ENCODE measurements at places on chromosomes 11 and 22. TPM values are rescaled to one million over a fixed set of nuclear protein-coding genes. Genes with fewer than 3 reads are reported as not detected.
A peak's percentile ranks its signal among the peaks of the same experiment; 100 is the strongest.

DNA sequence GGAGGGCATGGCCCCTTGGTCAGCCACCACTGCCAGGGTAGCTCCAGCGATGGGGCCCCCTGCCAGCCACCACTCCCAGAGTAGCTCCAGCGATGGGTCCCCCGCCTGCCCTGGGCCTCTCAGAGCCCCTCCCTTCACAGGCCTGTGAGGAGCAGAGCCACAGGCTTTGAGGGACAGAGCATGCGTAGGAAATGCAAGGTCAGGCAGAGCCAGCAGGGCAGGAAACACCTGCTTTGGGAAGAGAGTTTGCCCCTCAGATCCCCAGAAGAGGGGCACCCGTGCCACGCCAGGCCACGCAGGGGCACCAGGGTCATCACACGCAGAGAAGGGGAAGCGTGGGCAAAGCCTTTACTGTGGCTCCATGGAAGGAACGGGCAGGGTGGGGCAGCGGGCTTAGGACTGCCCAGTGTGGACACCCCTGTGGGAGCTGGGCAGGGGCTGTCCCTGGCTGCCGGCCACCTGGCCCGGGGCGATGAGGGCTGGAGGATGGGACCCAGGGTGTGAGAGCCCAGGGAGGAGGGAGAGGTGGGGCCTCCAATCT, 477.8 kb downstream of the BRD1 start:
- DNase-seq = peak; percentile 67

GRCh38 chr11:44618561-44619425, 53.3 kb downstream of the CD82 start:
- DNase-seq = peak; percentile 78

DNA sequence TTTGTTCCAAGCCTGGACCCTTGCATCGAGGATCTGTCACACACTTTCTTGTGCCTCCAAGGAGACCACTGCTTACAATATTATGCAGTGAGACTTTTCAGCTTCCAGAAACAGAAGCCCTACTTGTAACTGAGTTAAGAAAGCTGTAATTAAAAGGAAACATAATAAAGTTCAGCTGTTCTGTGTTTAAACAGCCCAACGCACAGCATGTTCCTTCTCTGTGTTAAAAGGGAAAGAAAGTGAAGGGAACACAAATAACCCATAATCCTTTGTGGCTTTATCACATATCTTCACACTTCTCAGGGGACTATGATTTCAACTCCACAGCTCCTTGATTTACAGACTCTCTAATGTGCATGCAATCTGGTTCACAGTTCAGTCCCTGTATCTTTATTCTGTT, 200.3 kb upstream of the MTNR1B start:
- DNase-seq = no peak

DNA sequence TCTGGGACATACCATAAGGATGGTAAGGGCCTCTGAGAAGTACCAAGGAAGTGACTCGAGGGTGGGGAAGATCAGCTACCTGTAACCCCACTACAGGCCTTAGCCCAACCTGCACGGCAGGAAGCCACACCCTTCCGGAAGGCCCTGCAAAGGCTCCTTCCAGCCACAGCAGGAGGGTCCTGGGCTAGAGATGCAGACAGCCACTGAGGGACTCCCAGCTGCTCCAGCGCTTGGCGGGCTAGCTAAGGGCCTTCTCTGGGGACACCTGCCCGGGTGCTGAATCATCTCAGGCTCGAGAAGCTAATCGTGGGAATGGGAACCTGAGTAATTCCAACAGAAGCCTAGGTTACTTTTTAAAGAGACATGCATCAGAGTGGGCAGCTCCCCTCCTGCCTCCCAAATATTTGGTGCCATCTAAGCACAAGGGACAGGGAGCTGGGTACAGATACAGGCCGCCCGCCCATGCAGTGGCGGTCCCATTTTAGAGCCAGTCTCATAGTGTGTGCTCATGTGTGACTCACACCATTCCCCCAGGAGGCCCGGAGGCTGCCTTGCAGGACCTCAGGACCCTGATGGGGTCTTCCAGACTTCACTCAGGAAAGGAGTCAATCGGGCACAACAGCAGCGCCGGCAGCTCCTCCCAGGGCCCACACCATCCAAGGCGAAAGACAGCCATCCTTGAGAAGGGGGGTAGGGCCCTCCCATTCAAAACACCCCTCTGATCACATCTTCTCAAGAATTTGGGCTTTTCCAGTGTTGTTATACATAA, 8.0 kb downstream of the MYH9 start:
- no peak for DNase-seq

DNA sequence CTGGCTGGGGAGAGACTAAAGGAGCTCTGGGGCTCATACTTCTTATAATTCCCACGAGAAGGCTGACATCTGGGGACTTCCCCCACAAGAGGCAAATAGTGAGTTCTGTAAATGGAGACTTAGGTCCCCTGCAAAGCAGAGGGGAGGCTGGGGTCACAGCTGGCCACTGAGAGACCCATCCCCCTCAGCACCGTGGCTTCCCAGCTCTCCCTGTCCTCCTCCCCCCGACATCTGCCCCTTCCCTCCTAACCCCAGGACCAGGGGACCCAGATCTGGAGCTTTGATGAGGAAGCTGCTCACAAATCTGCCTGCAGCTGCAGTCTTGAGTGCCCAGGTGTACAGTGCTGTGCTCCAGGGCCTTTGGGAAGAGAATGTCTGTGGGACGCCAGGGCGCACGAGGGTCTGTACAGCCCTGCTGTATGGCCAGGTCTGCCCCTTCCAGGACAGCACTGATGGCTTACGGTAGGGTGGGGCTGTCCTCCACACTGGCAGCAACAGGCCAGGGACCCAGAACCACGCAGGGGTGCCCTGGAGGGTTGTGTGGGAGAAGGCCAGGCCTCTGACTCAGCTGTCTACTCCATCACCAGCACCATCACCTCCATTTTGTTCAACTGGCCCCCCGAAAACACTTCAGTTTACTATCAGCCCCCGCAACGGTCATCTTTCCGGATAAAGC, 1.1 kb downstream of the RGL4 start:
- peak; percentile 54 for DNase-seq

GRCh38 chr11:62137276-62137861, 13.6 kb downstream of the INCENP start:
- peak; percentile 58 for DNase-seq

DNA sequence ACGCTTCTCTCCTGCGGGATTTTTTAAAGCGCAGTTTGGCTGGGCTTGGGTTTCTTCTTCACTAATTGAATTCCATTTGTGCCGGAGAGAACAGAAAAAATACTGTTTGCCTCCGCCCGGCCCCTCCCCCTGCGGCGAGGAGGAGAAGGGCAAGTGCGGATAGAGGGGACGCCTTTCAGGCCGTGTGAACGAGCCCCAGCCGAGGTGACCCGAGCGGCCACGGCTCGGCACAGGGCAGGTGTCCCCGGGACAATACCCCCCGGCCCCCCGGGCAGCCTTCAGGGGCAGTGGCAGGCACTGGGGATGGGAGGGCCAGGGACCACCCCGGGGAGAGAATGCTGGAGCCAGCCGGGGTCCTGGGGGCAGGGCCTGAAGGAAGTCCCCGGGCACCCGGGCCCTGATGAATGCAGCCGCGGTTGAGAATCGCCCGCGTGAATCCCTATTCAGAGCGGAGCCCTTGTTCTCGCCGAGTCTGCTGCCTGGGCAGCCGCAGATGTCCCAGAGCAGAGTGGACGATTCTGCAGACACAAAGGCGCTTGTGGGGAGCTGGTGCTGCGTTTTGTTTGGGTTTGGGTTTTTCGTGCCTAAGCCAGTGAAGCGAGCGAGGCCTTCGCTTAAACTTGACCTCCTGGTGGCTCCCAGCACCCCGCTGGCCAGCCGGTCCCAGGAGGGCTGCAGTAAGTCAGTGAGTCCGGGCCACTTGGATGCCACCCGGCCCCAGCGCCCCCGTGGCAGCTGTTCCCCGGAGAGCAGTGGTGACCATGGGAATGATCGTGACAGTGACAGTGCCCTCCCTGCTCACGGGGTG, 96.0 kb downstream of the WNT7B start:
- peak; percentile 77 for DNase-seq

GRCh38 chr11:92875473-92875872, 94.0 kb upstream of the MTNR1B start:
- no peak for DNase-seq

DNA sequence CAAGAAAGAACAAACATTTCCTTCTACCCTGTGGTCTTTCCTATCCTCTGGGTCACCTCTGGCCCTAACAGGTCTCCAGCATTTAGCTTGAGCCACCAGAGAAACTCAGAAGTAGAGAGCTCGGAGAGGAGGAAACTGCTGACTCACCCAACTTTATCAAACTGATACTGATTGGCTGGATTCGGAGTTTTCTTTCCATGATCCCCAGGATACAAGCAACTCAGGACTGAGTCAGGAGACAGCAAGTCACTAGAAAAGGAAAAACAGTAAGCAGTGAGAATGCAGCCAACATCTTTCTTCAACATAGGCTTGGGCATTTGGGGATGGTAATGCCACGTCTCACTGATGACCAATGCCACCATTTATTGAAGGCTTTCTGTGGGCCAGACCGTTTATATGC, 32.7 kb downstream of the THOC5 start:
- DNase-seq = no peak

Gene WNT11
- 59.3 TPM for total RNA-seq

Gene APOA4
- total RNA-seq = 2.0 TPM

Gene HYLS1
- 5.0 TPM for total RNA-seq

Gene OVOL1
- not detected for total RNA-seq

Gene AAMDC
- total RNA-seq = 19.5 TPM

Gene ALDH3B2
- total RNA-seq = not detected

Gene FAM118A
- 24.6 TPM for total RNA-seq

Measured in posterior vena cava (tissue), 2 donors.